Glomerular endothelial cell (primary cell): ENCODE measurements at places on chromosomes 4 and X. TPM values are rescaled to one million over a fixed set of nuclear protein-coding genes. Genes with fewer than 3 reads are reported as not detected.

The VCX3B gene
- not detected in 2 replicates for total RNA-seq

The SPANXA1 gene
- not detected in 2 replicates for total RNA-seq

The DCAF12L2 gene
- 0.10 TPM in 1 of 2 replicates, not detected in the other for total RNA-seq

The CFAP47 gene
- total RNA-seq: 0.19 TPM in 1 of 2 replicates, not detected in the other

The MAGED1 gene
- 215 and 249 TPM in 2 replicates for total RNA-seq

The NEIL3 gene
- total RNA-seq: 1.6 and 3.3 TPM in 2 replicates

- DNase-seq: no peak
Observed at GRCh38 chr4:42750091-42750490, 93.2 kb upstream of the ATP8A1 start.

- no peak for DNase-seq
Observed at GRCh38 chrX:65587616-65588526, 53.3 kb upstream of the LAS1L start.

DNA sequence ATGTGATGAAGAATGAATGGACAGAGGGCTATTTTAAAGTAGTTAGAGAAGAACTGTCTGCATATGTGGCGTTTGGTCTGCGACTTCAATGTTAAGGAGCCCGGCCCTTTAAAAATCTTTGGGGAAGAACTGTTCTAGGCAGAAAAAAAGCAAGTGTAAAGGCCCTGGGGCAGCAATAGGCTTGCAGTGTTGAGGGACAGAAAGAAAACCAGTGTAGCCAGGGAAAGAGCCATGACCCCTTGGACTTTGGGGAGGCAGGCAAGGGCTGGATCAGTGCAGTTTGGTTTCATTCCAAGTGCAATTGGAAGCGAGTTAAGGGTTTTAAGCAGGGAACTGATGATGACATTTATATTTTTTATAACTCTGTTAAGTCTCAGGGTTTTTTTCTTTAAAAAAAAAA lies 7.9 kb downstream of the GLA start:
- no peak for DNase-seq

- no peak for DNase-seq
Observed at GRCh38 chr4:42655921-42656678, 805 bp downstream of the ATP8A1 start.

GRCh38 chr4:117478702-117479101 lies 393.3 kb upstream of the TRAM1L1 start:
- no peak for DNase-seq

GRCh38 chrX:140164391-140164790 lies 199.1 kb upstream of the CXorf66 start:
- no peak for DNase-seq

GRCh38 chr4:25861951-25862410 lies 807 bp downstream of the SEL1L3 start:
- no peak for DNase-seq

DNA sequence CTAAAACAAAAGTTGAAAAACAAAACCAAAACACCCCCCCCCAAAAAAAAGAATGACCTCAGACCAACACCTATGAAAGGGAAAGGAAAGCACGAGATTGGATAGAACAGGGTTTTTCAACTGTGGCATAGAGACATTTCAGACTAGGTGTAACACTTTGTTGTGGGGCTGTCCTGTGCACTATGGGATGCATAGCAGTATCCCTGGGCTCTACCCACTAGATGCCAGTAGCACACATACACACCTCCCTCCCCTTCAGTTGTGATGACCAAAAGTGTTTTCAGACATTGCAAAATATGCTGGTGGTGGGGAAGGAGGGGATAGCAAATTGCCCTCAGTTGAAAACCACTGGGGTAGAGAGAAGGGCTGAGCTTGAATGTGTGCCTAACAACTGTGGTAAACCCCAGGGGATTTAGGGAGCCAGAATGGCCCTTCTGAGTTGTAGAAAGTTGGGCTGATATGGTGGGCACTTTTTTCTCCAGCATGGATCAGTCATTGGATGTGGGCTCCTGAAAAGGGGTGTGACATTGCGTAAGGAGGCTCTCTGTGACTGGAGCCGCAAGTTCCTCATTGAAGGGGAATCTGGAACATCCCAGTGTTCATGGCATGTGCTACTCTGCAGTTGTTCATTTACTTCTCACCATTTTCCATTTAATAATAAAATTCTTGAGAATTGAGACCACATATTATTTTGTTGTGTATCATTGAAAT lies 8.8 kb upstream of the GEMIN8 start:
- no peak for DNase-seq

GRCh38 chrX:10111364-10112148 lies 45.2 kb upstream of the CLCN4 start:
- DNase-seq: no peak

- DNase-seq: no peak
Observed at GRCh38 chr4:110139815-110140214, 58.6 kb downstream of the ELOVL6 start.

DNA sequence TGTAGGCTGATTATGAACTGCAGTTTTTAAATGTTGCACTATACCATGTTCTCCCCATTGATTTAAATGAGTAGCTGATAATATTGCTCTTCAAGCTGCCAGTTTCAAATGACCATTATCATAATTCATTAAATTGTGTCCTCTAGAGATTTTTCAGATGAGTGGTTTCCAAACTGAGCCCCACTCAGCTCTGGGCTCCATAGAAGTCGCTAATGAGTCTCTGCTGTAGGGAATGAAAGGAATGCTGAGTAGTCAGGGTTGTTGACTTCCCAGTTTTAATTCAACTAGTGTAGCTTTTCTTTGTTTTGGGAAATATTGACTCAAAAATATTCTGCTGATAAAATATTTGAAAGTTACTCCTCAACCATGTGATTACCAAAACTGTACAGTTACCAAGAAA lies 1081.1 kb downstream of the ARAP2 start:
- DNase-seq: no peak

GRCh38 chr4:122624205-122624604 lies 3.3 kb upstream of the IL21 start:
- no peak for DNase-seq

- no peak for DNase-seq
Observed at GRCh38 chr4:7798178-7798995, 141.3 kb downstream of the AFAP1 start.
